ENCODE measurements at places on chromosomes 2 and 18. TPM values are rescaled to one million over a fixed set of nuclear protein-coding genes. Genes with fewer than 3 reads are reported as not detected.

Gene PARD6G
- total RNA-seq: not detected

DNA sequence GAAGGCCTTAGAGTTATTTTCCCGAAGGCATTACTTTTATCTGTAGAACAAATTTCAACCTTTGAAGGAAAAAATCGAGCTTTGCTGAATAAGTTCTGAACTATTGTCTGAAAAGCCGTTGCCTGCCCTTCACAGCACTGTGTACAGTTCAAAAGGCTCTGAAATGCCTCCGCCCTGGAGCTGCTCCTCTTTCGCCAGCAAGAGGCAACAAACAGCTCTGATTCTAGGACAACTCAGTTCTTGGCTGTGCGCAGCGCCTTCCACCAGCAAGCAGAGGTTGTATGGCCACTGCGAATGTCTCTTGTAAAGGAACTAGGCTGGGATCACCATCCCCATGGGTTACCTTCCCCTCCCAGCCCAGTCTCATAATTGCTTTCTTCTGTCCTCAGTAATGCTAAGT is 308.5 kb downstream of the GBX2 start:
- H3K27ac ChIP-seq: no peak overlapping the region
- no peaks in the 10 kb centered on the region for H3K36me3 ChIP-seq
- no peaks in the 10 kb centered on the region for H3K4me1 ChIP-seq
- no peak for DNase-seq

DNA sequence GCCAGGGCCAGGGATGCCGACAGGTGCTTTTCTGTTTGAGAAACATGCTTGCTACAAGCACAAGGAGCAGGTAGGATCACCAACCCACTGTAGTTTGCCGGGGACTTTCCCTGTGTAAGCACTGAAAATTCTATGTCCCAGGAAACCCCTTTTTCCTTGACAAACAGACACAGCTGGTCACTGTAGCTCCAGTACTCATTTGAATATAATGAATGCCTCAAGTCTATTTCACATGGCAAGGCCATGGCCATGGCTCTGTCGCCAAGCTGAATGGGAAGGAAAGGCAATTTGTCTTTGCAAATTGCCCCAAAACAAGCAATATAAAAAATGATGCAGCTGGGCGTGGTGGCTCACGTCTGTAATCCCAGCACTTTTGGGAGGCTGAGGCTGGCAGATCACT is 49.6 kb upstream of the IGFBP2 start:
- DNase-seq: no peak
- no peak overlapping the region for H3K27ac ChIP-seq
- H3K27me3 ChIP-seq: peaks cover 39% of the 10 kb centered on the region
- H3K4me1 ChIP-seq: no peaks in the 10 kb centered on the region

DNA sequence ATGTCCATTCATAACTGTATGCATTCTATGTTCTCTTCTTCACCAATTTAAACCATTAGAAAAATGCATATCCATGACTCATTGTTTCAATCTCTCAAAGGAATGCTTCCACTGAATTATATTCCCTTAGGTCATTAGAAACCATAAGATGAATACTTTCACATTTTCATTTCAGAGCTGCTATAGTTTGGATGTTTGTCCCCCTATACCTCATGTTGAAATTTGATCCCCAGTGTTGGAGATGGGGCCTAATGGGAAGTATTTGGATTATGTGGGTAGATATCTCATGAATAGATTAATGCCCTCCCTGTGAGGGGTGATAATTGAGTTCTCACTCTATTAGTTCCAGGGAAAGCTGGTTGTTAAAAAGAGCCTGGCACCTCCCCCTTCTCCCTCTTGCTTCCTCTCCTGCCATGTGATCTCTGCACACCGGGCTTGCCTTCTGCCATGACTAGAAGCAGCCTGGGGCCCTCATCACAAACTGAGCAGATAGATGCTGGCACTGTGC is 35.7 kb downstream of the THUMPD2 start:
- DNase-seq: no peak
- peaks cover 2% of the 10 kb centered on the region for H3K36me3 ChIP-seq
- H3K27me3 ChIP-seq: no peaks in the 10 kb centered on the region
- H3K27ac ChIP-seq: no peak overlapping the region
- no peak overlapping the region for H3K4me3 ChIP-seq

DNA sequence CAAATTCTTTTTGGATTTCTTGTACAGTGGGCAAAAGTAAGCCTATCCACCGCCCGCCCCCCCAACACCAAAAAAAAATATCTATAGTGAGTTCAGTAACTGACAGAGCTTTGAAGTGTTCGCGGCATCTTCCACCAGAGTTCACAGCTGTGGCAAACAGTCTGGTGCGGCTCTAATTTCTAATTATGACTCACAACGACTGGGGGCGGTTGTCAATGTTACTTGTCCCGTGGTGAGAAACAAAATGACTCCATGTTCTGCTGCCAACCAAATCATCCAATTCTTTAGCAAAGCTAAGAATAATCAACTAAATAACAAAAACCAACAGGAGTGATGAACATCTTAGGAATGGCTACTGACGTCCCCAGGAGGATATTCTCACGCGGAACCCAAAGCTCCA is 392.5 kb upstream of the SALL3 start:
- no peaks in the 10 kb centered on the region for H3K36me3 ChIP-seq
- no peak for DNase-seq
- no peaks in the 10 kb centered on the region for H3K27me3 ChIP-seq
- no peak overlapping the region for H3K4me3 ChIP-seq
- H3K4me1 ChIP-seq: no peaks in the 10 kb centered on the region

- DNase-seq: no peak
- no peak overlapping the region for H3K4me3 ChIP-seq
- H3K36me3 ChIP-seq: no peaks in the 10 kb centered on the region
- H3K27ac ChIP-seq: no peak overlapping the region
- no peaks in the 10 kb centered on the region for H3K27me3 ChIP-seq
These were observed 113.3 kb downstream of the MYCN start for GRCh38 chr2:16053437-16054257.

Gene FIGN
- not detected for total RNA-seq

- H3K27me3 ChIP-seq: no peaks in the 10 kb centered on the region
- no peak overlapping the region for H3K4me3 ChIP-seq
- no peaks in the 10 kb centered on the region for H3K4me1 ChIP-seq
These were observed 84.4 kb downstream of the SESTD1 start for GRCh38 chr2:179180242-179180641.

- DNase-seq: no peak
- no peak overlapping the region for H3K4me3 ChIP-seq
- no peaks in the 10 kb centered on the region for H3K36me3 ChIP-seq
- H3K27me3 ChIP-seq: no peaks in the 10 kb centered on the region
- no peak overlapping the region for H3K27ac ChIP-seq
These were observed 48.3 kb downstream of the SLC66A2 start for GRCh38 chr18:79903071-79903635.

DNA sequence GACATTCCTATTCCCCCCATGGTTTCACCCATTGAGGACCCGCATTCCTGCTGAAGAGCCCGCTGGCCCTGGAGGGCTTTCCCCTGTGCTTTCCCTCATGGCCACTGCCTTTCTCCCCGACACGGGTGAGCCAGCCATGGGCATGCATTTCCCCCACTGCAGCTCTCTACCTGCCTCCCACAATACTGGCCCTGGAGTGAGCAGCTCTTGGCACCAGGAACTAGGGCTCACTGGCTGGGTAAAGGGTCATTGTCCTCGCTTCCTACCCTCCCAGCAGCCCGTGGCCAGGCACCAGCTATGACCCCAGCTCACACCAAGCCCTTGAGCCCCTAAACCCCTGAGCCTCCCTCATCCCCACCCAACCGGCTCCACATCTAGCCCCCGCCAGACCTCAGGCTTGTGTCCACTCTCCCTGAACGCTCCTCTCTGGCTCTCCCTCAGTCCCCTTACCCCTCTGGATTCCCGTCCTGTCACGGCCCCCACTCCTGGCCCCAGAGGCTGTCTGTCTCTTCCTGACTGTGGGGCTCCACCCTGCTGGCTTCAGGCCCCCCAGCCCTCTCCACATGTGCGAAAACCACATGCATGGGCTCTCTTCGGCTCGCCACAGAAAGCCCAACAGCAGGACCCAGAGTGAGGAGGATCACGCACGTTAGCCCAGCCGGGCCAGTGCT is 199.8 kb downstream of the ZFP36L2 start:
- no peaks in the 10 kb centered on the region for H3K27me3 ChIP-seq
- DNase-seq: no peak
- H3K4me1 ChIP-seq: peaks cover 11% of the 10 kb centered on the region
- peaks cover 5% of the 10 kb centered on the region for H3K36me3 ChIP-seq
- no peak overlapping the region for H3K27ac ChIP-seq

DNA sequence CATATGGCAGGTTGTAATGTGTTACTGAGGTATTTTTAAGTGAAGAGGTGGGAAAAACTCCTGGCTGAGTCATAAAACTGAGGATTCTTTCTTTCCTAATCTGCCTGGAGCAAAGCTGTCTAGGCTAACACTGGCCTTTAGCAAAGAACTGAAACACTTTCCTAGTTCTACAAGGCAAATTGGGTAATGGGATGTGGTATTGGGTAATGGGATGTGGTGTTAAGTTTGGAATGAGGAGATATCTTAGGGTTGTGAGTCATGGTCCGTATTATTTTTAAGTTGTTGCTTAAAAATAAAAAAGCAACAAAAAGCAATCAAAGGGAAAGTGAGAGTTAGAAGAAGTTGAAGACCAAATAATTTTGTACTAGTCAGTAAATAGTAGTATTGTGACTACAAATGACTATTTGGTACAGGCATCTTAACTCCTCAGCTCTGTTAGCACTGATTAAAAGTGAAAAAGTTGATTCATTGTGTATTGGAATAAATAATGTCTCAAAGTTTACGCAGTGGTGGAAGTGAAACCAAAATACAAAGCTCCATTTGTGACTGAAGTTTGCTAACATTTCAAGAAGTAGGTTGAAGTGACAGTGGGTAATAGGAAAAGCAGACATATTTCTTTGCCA is 216.8 kb downstream of the CAMKMT start:
- peaks cover 40% of the 10 kb centered on the region for H3K4me1 ChIP-seq
- H3K36me3 ChIP-seq: no peaks in the 10 kb centered on the region
- peak overlapping the region; percentile 58 for H3K4me3 ChIP-seq
- no peak for DNase-seq

- peaks cover 2% of the 10 kb centered on the region for H3K36me3 ChIP-seq
- DNase-seq: peak; percentile 53
- peak overlapping the region; percentile 87 for H3K27ac ChIP-seq
- no peaks in the 10 kb centered on the region for H3K27me3 ChIP-seq
These were observed 72.2 kb upstream of the TMEM87B start for GRCh38 chr2:111982822-111983221.

GRCh38 chr2:8729939-8730338 is 48.1 kb downstream of the ID2 start:
- no peaks in the 10 kb centered on the region for H3K27me3 ChIP-seq
- H3K27ac ChIP-seq: no peak overlapping the region
- peaks cover 9% of the 10 kb centered on the region for H3K4me1 ChIP-seq
- DNase-seq: no peak
- peaks cover 4% of the 10 kb centered on the region for H3K36me3 ChIP-seq

GRCh38 chr2:177651833-177652232 is 259.3 kb downstream of the AGPS start:
- H3K4me1 ChIP-seq: no peaks in the 10 kb centered on the region
- H3K27ac ChIP-seq: no peak overlapping the region
- H3K27me3 ChIP-seq: peaks cover 21% of the 10 kb centered on the region
- no peak for DNase-seq

GRCh38 chr2:206937555-206937954 is 1.8 kb upstream of the CPO start:
- peaks cover 5% of the 10 kb centered on the region for H3K4me1 ChIP-seq
- H3K27ac ChIP-seq: no peak overlapping the region
- no peaks in the 10 kb centered on the region for H3K36me3 ChIP-seq
- no peaks in the 10 kb centered on the region for H3K27me3 ChIP-seq
- no peak for DNase-seq
- no peak overlapping the region for H3K4me3 ChIP-seq

DNA sequence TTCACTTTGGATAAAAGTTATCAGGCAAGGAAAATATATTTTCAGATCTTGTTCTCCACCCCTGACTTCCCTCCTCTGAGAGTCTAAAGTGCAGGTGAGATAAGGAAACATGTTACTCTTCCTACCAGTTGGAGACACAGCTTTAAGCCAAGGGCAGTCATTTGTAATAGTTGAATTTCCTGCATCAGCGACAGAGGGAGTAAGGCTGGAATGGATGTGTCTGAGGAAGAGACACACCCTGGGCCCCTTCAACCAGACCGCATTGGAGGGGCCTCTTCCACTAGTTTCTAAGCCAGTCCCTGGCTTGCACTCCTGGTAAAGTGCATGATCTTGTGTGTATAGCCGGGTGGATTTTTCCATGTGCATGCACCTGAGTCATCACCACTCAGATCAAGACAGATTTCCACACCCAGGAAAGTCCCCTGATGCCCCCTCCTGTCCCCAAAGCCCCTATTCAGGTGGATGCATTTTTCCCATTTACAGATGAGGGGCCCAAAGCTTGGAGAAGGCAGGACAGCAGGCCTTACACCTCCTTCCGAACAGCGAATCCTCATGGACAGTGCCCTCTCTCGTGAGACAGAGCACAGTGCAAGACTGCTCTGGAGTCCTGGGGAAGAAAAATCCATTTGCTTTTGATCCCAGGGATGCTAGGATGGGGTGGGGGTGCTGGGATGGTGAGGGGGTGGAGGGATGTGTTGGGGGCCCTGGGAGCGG is 66.7 kb upstream of the SH3RF3 start:
- H3K27me3 ChIP-seq: no peaks in the 10 kb centered on the region
- DNase-seq: no peak
- peaks cover 24% of the 10 kb centered on the region for H3K4me1 ChIP-seq

- no peak for DNase-seq
- H3K4me3 ChIP-seq: no peak overlapping the region
- peaks cover 4% of the 10 kb centered on the region for H3K36me3 ChIP-seq
These were observed 85.3 kb downstream of the C2orf74 start for GRCh38 chr2:61247204-61247812.

Gene DAW1
- not detected for total RNA-seq

DNA sequence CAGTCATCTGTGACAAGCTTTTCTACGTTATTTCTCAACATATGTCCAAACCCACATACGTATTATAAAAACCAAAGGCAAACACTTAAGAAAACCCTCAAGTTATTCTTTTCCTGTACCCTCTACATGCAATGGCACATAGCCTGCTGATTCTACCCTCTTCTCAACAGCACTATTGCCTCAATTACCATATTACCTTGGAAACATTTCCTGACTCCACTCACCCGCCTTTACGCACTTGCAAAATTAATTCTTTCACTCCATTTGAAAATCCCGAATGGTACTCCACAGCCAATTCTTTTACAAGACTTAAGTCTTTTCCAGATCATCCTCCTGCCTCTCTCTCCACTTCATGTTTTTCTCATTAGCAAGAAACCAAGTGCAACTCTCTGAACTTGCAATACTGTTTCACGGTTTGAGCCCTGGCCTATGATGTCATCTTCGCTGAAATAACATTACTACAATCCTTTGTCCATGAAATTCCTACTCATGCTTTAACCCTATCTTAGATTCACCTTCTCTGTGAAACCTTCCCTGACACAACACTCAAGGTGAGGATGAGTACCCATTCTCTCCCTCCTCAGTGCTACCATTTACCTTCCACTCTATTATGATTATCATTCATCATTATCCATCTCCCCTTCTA is 29.0 kb downstream of the SESTD1 start:
- peak overlapping the region; percentile 21 for H3K27ac ChIP-seq
- no peak for DNase-seq
- H3K4me1 ChIP-seq: peaks cover 21% of the 10 kb centered on the region
- no peak overlapping the region for H3K4me3 ChIP-seq

- DNase-seq: no peak
- peak overlapping the region; percentile 73 for H3K27ac ChIP-seq
- H3K27me3 ChIP-seq: no peaks in the 10 kb centered on the region
These were observed 35.1 kb downstream of the PMS1 start for GRCh38 chr2:189819297-189819704.

Gene ECEL1
- 2.5 TPM for total RNA-seq

Gene SLC4A5
- total RNA-seq: 4.4 TPM
